ENCODE measurements at places on chromosomes 11 and 22.
A peak's percentile ranks its signal among the peaks of the same experiment; 100 is the strongest.

DNA sequence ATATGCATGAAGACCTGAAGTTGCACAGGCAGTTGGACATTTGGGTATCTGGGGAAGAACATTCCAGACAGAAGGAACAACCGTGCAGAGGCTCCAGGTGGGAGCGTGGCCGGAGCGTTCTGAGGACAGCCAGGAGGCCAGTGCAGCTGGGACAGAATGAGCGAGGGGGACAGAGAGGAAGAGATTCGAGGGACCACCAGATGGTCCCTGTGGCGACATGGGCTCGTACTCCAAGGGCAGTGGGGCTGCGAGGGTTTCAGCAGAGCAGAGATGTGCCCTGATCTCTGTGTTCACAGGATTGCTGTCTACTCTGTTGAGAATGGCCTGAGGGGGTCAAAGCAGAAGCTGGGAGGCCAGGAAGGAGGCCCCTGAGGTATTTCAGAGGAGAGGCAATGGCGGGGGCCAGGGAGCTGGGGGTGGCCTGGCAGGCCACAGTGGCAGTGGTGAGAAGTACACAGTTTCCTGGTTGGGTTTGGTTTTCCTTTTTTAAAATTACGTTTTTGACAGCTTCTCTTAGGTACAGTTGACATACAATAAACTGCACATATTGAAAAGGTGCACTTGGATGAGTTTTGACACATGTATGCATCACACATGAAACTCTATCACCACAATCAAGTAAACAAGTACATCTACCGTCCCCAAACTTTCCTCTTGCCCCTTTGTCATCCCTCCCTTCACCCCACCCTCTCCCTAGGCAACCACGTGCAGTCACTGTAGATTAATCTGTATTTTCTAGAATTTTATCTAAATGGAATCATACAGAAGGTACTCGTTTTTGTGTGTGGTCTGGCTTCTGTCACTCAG lies 24.8 kb upstream of the SOX10 start:
- no peak for DNase-seq

DNA sequence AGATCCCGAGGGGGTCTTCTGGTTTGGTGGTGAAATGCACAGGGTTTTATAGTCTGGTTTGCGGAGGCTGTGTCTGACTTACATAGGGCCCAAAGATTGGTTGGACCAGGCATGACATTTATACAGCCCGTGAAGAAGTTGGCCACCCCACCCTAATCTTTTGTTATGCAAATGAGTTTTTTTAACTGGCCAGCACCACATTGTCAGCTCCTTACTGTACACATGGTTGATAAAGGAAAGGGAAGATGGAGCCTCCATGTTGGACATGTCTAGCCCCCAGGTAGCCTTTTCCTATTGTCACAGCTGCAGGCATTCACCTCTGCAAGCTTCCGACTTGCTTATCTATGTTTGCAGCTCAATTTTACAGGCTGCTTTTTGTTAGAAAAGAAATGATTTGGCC lies 70.1 kb downstream of the WT1 start:
- no peak for DNase-seq

DNA sequence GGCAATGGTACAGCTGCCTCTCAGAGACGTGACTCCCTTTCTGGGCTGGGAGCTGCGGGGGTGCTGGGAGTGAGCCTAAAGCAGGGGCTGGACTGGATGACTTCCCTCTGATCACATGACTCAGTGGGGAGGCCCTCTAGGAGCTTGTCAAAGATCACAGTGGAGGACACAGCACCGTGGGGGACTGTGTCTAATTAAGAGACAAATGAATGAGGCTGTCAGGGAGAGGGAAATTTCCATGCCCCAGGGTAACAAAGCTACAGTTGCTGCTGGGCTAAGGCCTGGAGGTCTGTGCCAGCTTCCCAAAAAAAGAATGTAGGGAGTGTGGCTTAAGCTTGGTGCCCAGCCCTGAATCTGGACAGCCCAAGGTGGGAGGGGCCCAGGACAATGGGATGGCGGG lies 262.8 kb upstream of the PLET1 start:
- no peak for DNase-seq

- no peak for DNase-seq
Measured at GRCh38 chr11:110435780-110436717, 6.3 kb downstream of the FDX1 start.

DNA sequence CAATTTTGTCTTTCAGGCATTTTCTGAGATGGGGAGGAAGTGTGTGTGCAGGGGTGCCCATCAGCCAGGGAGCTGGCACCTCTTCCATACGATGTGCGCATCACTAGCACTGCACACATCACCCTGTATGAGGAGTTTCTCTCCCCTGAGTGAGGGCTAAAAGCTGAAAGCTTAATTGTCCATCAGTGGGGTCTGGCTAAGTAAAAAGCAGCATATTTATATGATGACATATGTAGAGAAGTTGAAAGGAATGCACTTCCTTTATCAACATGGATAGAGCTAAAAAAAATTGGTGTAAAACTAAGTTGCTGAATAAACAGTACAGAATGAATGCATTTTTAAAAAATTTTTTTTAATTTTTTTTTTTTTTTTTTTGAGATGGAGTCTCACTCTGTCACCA lies 4.0 kb downstream of the VSTM5 start:
- no peak for DNase-seq

DNA sequence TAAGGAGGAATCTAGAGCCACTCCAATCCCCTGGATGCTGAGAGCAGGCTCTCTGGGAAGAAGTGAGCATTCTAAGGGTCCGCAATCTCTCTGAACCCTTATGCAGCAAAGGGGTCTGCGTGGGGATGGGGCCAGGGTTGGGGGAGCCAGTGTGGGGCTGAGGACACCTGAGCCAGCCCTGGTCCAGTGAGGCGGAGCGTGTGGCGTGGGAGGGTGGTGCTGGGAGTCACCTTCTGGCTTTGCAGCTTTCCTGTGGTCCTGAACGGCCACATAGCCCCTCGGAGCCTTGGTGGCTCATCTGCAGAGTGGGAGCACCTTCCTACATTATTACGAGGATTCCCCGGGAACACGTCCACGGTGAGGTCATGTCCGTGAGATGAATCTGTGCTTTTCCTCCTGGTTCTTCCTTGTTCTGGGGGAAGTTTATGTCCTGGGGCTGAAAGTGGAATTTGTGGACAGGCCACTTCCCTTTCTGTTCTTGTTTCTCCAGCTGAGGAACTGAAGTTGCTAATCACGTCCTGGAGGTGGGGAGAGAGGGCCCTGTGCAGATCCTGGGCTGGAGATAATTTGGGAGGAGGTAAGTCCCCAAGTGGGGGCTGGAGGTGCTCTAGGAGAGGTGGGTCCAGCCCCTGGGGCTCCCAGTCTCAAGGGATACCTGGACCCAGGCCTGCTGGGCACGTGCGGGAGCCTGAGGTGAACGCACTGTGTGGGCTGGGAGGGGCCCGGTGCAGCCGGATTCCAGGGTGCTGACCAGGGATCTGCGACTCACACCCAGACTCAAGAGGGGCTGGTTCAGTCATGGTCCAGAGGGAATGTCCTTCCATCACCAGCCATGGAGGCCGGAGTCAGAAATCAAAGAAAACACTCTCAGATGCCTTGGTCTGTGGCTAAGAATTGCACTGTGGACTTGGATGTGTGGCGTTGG lies 6.1 kb downstream of the MRGPRE start:
- no peak for DNase-seq

- DNase-seq, result no peak
Measured at GRCh38 chr11:64251753-64252002, 348 bp downstream of the PLCB3 start.

- no peak for DNase-seq
Measured at GRCh38 chr11:15629690-15630321, 515.1 kb downstream of the INSC start.

- DNase-seq, result no peak
Measured at GRCh38 chr11:36164506-36165250, 124.5 kb downstream of the COMMD9 start.

- no peak for DNase-seq
Measured at GRCh38 chr11:67355023-67355793, 1.9 kb upstream of the POLD4 start.

- no peak for DNase-seq
Measured at GRCh38 chr22:46067159-46068111, 82.9 kb upstream of the PPARA start.

GRCh38 chr11:106533046-106533445 lies 455.6 kb downstream of the AASDHPPT start:
- DNase-seq, result no peak

- no peak for DNase-seq
Measured at GRCh38 chr22:47340851-47341436, 578.5 kb downstream of the TBC1D22A start.

DNA sequence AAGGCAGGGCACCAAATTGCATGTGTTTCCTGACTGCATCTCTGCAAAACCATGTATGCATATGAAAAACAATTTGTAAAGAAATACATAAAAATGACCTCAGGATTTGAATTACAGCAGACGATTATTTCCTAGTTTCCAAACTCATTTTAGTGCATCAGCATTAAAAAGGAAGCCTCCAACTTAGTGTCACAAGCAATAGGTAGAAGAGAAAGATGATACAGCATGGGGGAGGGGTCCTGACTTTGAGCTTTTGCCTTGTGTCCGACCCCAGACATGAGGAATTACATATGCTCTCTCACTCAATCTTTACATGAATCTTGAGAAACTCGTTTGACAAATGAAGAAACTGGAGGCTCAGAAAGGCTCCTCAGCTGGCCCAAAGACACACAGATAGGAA lies 294.6 kb upstream of the NARS2 start:
- DNase-seq, result no peak

DNA sequence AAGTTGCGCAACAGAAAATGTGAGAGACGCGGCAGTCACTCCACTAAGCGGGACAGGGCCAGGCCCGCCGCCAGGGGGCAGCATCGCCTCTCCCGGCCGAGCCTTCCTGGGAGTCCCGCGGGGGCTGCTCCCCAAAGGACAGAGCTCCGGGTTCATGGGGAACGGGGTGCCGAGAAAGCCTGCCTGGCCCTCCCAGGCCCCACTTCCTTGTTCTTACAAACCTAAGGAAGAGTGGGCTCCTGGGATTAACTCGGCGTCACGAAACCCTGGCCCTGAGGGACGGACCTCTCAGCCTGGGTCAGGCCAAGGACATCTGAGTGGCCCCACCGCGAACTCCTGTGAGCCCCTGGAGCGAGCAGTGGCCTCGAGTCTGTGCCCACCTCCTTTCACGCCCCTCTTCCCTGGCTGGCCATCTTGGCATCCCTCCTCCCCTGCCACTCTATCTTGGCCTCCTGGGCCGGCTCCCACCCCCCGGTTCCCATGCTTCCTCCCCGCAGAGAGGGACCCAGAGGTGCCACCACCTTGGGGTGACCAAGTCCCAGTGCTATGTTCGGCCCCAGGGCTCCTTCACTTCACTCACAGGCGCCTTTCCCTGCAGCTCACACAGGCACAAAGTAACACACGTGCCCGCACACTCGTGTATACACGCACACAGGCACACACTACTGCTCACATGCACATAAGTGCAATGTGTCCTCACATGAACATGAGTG lies 99.9 kb upstream of the FGF3 start:
- peak; percentile 29 for DNase-seq

DNA sequence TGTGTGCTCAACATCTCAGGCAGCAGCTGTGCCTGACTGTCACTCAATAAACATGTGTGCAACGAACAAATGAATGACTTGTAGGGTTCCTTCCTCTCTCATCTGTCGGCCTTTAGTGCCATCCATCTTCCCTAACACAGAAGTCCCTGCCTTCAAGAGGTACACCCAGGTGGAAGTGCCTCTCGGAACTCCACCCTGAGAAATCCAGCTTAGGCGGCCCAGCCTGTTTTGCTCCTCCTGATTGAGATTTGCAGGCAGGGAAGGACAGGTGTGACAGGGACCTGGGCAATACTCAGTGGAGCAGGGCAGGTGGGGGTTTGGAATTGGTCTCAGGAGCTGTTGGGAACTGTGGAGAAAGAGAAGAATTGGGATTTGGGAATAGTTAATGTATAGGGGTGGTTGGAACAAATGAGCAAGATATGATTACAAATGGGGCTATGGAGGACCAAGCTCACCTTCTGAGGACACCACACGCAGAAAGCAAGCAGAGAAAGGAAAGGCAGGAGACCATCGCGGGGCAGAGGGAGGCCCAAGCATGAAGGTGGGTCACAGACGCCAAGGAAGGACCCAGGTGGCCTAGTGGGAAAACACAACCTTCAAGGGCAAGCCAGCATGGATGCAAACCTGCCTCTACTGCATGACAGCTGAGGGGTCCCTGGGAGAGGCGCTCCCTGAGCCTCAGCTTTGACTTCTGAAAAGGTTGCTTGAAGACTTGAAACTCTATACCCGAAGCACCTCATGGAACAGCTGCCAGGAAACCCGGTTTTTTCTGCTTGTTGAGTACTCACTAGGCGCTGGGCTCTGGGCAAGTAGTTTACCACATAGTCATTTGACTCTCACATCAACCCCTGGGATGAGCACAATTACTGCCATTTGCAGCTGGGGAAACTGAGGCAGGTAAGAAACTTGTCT lies 40.9 kb upstream of the ANO1 start:
- no peak for DNase-seq

DNA sequence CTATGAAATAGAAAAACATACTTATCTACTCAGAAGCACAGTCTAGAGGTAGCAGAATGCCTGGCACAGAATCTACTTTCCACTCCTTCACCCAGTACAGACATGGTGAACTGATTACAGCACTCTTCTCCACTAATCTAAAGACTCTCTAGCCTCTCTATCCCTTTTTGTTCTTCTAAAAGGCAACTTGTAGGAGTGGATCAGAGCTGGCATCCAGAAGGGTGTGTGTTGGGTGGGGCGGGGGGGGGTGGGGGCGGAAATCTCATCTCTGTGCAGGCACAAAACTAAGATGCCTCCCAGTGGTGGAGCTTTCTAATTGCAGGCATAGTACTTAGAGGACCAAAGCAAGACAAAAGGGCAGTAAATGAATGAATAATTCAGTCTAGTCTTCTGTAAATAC lies 11.5 kb upstream of the EMID1 start:
- DNase-seq, result no peak

- DNase-seq, result no peak
Measured at GRCh38 chr11:6674219-6674597, 8.9 kb downstream of the MRPL17 start.

DNA sequence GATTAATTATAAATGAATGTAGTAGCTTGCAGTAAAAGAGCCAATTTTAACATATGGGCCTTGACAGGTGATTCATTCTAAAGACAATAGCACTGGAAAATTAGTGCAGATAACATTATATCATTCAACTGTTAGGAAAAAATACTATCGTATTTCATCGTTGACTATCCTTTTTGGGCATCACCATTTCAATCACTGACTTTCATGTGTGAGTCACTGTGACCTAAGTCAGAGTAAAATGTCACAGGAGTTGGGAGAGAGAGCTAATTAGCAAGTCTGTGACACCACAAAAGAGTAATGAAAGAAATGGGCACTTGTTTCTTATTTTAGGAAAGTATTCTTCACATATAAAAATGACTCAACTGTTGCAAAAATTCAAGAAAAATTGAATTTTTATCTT lies 253.8 kb upstream of the CNTN5 start:
- DNase-seq, result no peak

DNA sequence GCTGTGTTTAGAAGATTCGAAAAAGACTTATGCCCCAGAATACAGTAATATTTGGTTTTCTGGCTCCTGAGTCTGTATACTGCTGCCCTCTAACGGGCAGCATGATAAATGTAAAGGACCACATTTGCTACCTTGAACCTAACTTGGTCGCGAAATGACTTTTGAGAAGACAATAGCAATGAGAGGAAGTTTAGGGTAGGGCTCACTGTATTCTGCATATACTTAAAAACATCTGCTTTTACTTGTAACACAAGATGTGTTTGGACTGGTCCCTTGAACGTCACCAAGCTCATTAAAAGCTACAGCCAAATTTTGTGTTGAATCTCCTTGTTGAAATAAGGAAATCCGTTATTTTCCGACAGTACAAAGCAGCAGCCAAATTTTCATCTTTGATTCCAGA lies 309.1 kb downstream of the SWAP70 start:
- DNase-seq, result no peak

Measured in activated CD8-positive, alpha-beta memory T cell treated with anti-CD3 and anti-CD28 coated beads for 4 hours (primary cell).